ENCODE measurements at places on chromosomes 13 and 19. TPM values are rescaled to one million over a fixed set of nuclear protein-coding genes. Genes with fewer than 3 reads are reported as not detected.

GRCh38 chr19:6864325-6864940 lies 22.9 kb upstream of the ADGRE1 start:
- H3K27ac ChIP-seq, result no peak overlapping the region
- H3K4me3 ChIP-seq, result no peak overlapping the region
- H3K4me1 ChIP-seq, result no peaks in the 10 kb centered on the region
- no peaks in the 10 kb centered on the region for H3K36me3 ChIP-seq
- DNase-seq, result no peak

GIPR gene
- not detected for total RNA-seq

- H3K4me3 ChIP-seq, result no peak overlapping the region
- DNase-seq, result no peak
- no peaks in the 10 kb centered on the region for H3K27me3 ChIP-seq
- H3K27ac ChIP-seq, result no peak overlapping the region
- H3K4me1 ChIP-seq, result peaks cover 3% of the 10 kb centered on the region
These were observed 66.0 kb upstream of the GTF3A start for GRCh38 chr13:27358420-27358819.

GRCh38 chr19:43329989-43330388 lies 23.5 kb upstream of the CD177 start:
- H3K27me3 ChIP-seq, result no peaks in the 10 kb centered on the region
- H3K4me1 ChIP-seq, result no peaks in the 10 kb centered on the region
- no peak overlapping the region for H3K27ac ChIP-seq
- H3K4me3 ChIP-seq, result no peak overlapping the region
- DNase-seq, result no peak

DNA sequence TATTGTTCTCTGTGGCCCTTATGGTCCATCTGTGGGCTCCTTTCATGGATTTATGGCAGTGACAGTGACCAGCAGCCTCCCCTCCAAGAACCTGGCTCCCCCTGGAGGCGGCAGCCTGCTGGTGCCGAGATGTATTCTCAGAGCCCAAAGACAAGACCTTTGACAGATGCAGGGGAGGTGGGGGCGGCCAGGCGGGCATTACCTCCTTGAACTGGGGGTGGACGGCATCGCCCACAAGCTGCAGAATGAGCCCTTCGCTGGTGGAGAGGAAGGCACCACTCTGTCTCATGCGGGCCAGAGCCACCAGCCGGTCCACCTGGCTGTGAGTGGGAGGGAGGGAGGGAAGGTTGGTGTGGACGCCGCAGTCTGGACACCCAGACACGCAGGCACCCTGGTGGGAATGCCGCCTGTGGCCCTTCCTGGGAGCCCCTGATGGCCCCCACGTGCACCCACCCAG lies 6.6 kb downstream of the ISOC2 start:
- DNase-seq, result peak; percentile 25
- no peak overlapping the region for H3K27ac ChIP-seq
- no peaks in the 10 kb centered on the region for H3K4me1 ChIP-seq
- peaks cover 15% of the 10 kb centered on the region for H3K27me3 ChIP-seq
- H3K36me3 ChIP-seq, result peaks cover 2% of the 10 kb centered on the region

DNA sequence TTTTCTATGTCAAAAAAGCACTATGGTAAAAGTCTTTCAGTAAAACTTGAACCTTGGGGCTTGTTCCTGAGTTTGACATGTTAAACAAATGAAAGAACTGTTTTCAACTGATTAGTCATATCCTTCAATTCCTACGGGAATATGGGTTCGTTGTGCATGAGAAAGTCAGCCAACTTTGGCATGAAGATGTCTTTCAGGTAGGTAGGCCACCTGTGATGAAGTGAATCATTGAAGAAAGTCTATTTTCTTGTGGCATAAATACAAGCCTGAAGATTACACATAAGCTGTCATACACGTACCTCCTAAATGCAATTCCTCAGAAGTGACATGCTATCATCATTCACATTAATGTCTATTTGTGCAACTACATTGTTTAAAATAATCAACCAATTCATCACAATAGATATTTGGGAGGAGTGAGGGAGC lies 513.0 kb downstream of the IRS2 start:
- peak; percentile 53 for DNase-seq
- no peak overlapping the region for H3K4me3 ChIP-seq
- no peaks in the 10 kb centered on the region for H3K36me3 ChIP-seq
- H3K27ac ChIP-seq, result peak overlapping the region; percentile 21
- no peaks in the 10 kb centered on the region for H3K27me3 ChIP-seq

- no peak overlapping the region for H3K4me3 ChIP-seq
- H3K36me3 ChIP-seq, result no peaks in the 10 kb centered on the region
- no peaks in the 10 kb centered on the region for H3K27me3 ChIP-seq
These were observed 8.1 kb downstream of the ZNF749 start for GRCh38 chr19:57443121-57443696.

CHAMP1 gene
- 14.5 TPM for total RNA-seq

SNRNP70 gene
- total RNA-seq, result 142 TPM

GRCh38 chr13:41859565-41859964 lies 101.3 kb downstream of the VWA8 start:
- H3K4me3 ChIP-seq, result no peak overlapping the region
- H3K36me3 ChIP-seq, result no peaks in the 10 kb centered on the region
- no peak for DNase-seq
- no peak overlapping the region for H3K27ac ChIP-seq
- no peaks in the 10 kb centered on the region for H3K27me3 ChIP-seq

TIMM13 gene
- 27.6 TPM for total RNA-seq

DNA sequence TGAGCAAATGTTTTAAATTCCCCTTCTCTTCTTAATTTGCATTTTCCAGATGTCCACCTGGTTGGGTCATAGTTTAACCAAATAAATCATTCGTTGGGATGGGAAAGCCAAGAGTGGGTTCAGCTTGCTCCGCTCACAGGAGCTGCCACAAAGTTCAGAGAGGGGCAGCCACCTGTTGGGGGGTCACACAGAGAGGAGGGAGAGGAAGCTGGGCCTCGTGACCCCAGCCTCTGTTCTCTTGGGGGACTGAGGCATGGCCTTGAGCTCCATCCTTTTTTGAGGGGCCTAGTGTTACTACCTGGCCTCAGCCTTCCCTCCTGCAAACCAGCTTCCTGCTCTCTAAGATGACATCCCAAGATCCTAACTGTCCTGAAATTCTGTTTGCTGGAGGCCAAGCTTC lies 2.5 kb downstream of the MEF2B start:
- no peaks in the 10 kb centered on the region for H3K36me3 ChIP-seq
- H3K4me3 ChIP-seq, result no peak overlapping the region
- no peaks in the 10 kb centered on the region for H3K27me3 ChIP-seq
- H3K27ac ChIP-seq, result no peak overlapping the region
- no peak for DNase-seq

- DNase-seq, result no peak
- H3K4me3 ChIP-seq, result no peak overlapping the region
- no peaks in the 10 kb centered on the region for H3K4me1 ChIP-seq
- H3K36me3 ChIP-seq, result no peaks in the 10 kb centered on the region
- no peaks in the 10 kb centered on the region for H3K27me3 ChIP-seq
These were observed 76.9 kb downstream of the TNFSF13B start for GRCh38 chr13:108346376-108346775.

DNA sequence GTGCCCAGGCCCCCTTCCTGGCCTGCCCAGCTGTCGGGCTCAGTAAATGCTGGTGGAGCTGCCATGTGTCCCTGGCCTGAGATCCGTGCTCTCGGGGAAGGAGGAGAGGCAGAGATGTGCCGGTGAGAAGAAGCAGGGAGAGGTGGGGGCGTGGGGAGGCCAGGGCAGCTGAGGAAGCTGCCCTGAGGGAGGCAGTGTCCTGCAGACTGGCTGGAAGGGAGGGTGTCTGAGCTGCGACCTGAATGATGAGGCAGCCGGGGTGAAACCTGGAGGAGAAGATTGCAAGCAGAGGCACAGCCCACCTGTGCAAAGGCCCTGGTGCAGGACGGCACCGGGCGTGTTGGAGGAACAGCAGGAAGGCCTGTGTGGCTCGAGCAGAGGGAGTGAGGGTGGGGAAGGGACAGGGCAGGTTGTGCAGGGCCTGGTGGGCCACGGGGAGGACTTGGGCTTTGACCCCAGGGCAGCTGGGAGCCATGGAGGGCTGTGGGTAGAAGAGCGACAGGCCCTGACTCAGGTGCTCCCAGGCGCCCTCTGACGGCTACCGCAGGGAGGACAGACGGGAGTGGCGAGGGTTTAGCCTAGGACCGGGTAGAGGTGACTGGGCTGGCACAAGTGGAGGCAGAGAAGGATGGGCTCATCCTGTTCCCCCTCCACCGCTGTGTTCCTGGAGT lies 14.0 kb upstream of the CELF5 start:
- no peaks in the 10 kb centered on the region for H3K27me3 ChIP-seq
- peaks cover 8% of the 10 kb centered on the region for H3K36me3 ChIP-seq
- no peak for DNase-seq
- no peak overlapping the region for H3K27ac ChIP-seq
- no peak overlapping the region for H3K4me3 ChIP-seq

GRCh38 chr19:8161135-8161646 lies 11.8 kb upstream of the FBN3 start:
- no peaks in the 10 kb centered on the region for H3K4me1 ChIP-seq
- H3K27me3 ChIP-seq, result no peaks in the 10 kb centered on the region
- no peak overlapping the region for H3K27ac ChIP-seq
- peak; percentile 17 for DNase-seq

- DNase-seq, result no peak
- H3K4me3 ChIP-seq, result no peak overlapping the region
- H3K4me1 ChIP-seq, result peaks cover 29% of the 10 kb centered on the region
- peak overlapping the region; percentile 79 for H3K27ac ChIP-seq
These were observed 24.2 kb downstream of the RANBP3 start for GRCh38 chr19:5953680-5954213.

- no peaks in the 10 kb centered on the region for H3K27me3 ChIP-seq
- no peaks in the 10 kb centered on the region for H3K36me3 ChIP-seq
- H3K4me3 ChIP-seq, result no peak overlapping the region
- H3K4me1 ChIP-seq, result no peaks in the 10 kb centered on the region
These were observed 198.4 kb downstream of the GPC5 start for GRCh38 chr13:91596842-91597241.

DNA sequence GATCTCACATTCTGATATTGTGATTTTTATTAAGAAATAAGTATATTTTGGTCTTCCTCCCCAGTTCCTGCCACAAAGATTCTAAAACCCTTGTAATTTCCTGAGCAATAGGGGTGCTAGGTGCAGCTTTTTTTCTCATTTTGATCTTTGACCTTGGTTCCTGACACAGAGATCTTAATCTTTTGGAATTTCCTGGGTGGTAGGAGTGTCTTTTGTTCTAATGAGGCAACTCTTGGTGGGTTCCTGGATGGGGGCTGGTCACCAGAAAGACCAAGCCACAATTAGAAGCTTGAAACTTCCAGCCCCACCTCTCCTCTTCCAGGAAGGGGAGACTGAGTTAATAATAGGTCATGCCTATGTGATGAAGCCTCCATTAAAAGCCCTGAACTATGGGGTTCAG lies 334.6 kb downstream of the FOXO1 start:
- H3K36me3 ChIP-seq, result no peaks in the 10 kb centered on the region
- H3K4me1 ChIP-seq, result no peaks in the 10 kb centered on the region

GRCh38 chr13:33150662-33151061 lies 134.4 kb downstream of the KL start:
- peaks cover 4% of the 10 kb centered on the region for H3K36me3 ChIP-seq
- no peak for DNase-seq
- H3K27me3 ChIP-seq, result no peaks in the 10 kb centered on the region
- no peak overlapping the region for H3K4me3 ChIP-seq

TMEM150B gene
- not detected for total RNA-seq

- no peak for DNase-seq
- no peaks in the 10 kb centered on the region for H3K27me3 ChIP-seq
- peaks cover 4% of the 10 kb centered on the region for H3K4me1 ChIP-seq
- no peak overlapping the region for H3K4me3 ChIP-seq
- no peak overlapping the region for H3K27ac ChIP-seq
These were observed 5.6 kb downstream of the SNRPA start for GRCh38 chr19:40756502-40757110.

EXOSC5 gene
- total RNA-seq, result 14.1 TPM

DNA sequence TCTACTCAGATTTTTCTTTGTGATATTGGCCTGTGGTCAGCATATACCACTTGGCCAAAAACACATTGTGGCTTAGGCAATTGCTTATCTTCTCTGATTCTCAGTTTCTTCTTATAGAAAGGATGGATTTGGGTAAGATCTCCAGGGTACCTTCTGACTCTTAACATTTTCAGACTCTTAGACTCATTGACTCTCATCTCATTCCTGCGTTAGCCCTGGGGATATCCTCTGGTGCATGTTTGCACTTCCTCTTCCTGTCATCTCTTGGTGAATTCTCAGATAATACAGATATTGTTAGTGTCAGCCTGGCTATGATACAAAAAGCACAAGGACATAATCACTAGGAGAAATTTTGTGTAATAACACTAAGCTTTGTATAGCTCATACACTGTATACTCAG lies 492.5 kb upstream of the GPC6 start:
- no peak overlapping the region for H3K4me3 ChIP-seq
- no peak for DNase-seq
- no peaks in the 10 kb centered on the region for H3K36me3 ChIP-seq
- H3K4me1 ChIP-seq, result no peaks in the 10 kb centered on the region
- no peak overlapping the region for H3K27ac ChIP-seq
- H3K27me3 ChIP-seq, result no peaks in the 10 kb centered on the region

SOX1 gene
- total RNA-seq, result not detected

DNA sequence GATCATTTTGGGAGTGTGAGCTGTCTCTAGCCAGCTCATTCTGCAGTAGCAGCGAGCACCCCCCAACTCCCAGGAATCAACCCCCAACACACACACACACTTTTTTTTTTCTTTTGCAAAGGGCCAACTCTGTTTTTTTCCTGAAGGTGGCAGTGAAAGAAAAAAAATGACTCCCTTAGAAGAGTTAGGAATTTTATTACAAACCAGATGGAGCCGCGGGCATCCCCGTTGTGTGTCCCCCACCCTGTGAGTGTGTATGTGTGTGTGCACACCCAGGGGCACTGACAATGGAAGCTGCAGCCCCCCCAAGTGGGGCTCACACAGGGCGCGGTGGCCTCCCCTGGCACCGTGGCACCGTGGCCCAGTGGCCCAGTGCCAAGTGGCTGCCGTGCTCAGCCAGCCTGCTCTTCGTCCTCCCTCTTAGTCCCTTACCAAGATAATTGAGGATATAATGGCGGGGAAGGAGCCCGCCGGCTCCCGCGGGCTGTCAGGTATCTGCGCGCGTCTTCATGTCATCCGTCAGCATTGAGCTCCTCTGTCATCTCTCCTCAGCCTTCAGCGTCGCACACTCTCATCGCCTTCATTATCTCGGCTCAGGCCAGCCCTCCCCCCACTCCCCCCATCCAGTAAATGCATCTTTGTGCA lies 314.1 kb downstream of the ZNF536 start:
- peaks cover 3% of the 10 kb centered on the region for H3K27me3 ChIP-seq
- DNase-seq, result peak; percentile 40
- H3K27ac ChIP-seq, result no peak overlapping the region
- H3K4me3 ChIP-seq, result peak overlapping the region; percentile 14

GRCh38 chr19:40090241-40091204 lies at the start of gene ZNF780A:
Gene ZNF780A, minus strand, starts transcription at chr19:40090943. Its CDS starts 6,190 bp downstream, at chr19:40084753.
- H3K4me1 ChIP-seq, result peaks cover 2% of the 10 kb centered on the region
- peak within 1 kb of the TSS; percentile 79 for H3K27ac ChIP-seq
- no peaks in the 10 kb centered on the region for H3K27me3 ChIP-seq
- peak within 1 kb of the TSS; percentile 92 for H3K4me3 ChIP-seq

- no peaks in the 10 kb centered on the region for H3K4me1 ChIP-seq
- H3K36me3 ChIP-seq, result no peaks in the 10 kb centered on the region
- H3K27me3 ChIP-seq, result no peaks in the 10 kb centered on the region
- no peak overlapping the region for H3K4me3 ChIP-seq
- no peak overlapping the region for H3K27ac ChIP-seq
- DNase-seq, result peak; percentile 82
These were observed 1203.3 kb downstream of the UQCRFS1 start for GRCh38 chr19:28009696-28010095.
